ENCODE measurements at places on chromosomes 6 and 20.

DNA sequence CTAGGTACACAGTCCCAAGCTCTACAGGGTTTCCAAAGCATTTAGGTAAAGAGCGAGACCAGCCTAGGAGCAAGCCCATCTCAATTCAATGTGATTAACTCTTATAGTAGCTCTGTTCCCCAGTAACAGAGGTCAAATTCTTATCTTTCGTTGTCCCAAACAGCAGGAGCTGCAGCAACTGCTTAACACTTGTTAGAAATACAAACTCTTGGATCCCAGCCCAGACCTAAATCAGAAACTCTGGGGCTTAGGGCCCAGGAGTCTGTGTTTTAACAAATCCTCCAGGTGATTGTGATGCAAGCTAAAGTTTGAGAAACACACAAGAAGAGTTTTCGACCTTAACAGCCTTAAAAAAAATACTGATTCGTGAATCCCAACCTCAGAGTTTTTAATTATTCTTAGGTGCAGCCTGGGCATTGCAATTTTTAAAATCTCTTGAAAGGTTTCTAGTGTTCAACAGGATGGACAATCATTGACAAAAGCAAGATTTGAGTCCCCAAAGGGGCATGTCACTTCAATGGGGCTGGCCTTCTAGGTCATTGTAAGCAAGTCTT lies 127.4 kb upstream of the HCRTR2 start:
- no peak for DNase-seq

DNA sequence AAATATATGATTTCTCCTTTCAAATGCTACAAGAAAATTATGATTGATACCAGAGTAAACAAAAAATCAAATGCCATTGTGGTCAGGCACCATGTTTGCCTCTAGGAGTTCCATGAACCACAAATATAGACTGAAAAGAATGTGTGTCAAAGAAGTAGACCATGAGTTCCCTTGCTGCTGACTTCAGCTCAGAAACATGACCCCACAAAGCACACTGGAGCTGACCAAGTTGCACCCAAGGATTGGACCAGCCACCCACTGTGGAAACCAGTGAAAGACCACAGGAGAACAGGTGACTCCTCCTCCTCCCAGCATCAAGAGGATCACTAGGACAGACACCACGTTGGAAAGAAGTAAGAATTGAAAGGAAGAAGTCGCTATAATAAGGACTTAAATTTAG lies 90.8 kb upstream of the TENT5A start:
- no peak for DNase-seq

GRCh38 chr20:19827818-19828217 lies 69.8 kb downstream of the RIN2 start:
- DNase-seq, result no peak

- DNase-seq, result no peak
Measured at GRCh38 chr6:151805286-151805840, 2.1 kb upstream of the ESR1 start.

DNA sequence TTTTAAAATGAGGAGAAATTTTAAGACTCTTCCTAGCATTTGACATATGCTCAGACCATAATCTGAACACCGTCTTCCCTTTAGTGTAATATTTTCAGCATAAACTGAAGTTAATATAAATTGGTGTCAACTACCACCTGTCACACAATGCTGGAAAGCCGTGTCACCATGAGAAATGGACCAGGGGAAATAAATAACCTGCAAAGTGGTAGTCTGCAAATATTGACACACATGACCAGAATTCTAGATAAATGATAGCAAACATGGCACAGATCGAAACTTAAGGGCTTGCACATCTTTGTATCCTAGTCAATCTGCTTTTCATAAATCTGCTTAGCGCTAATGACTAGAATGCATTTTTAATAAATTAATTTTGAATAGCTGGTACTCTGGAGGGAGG lies 191.9 kb downstream of the CD83 start:
- DNase-seq, result no peak
